Foreskin fibroblast (primary cell): ENCODE measurements at places on chromosomes 3 and 15.
A peak's percentile ranks its signal among the peaks of the same experiment; 100 is the strongest.

- no peak for DNase-seq
These were observed 69.5 kb upstream of the MEF2A start for GRCh38 chr15:99496302-99496629.

DNA sequence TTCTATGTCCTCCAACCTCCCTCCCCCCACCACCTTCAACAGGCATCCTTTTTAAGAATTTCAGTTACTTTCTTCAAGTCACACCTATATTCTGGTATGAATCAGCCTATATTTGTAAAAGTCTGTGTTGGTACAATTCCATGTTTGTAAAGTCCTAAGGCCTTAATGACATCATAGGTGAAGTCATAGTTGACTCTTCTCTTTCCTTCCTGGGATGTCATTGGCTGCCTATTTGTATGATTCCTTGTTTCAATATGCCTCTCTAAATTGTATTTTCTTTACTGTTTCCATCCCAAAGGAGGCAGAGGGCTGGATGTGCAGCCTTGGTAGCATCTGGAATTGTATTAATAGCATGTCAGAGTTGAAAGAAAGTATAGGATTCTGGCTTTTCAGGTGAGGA, 56.5 kb downstream of the ADAMTSL3 start:
- DNase-seq = no peak

GRCh38 chr3:124636863-124637296, 93.4 kb upstream of the UMPS start:
- no peak for DNase-seq

GRCh38 chr3:123546133-123546755, 38.6 kb downstream of the HACD2 start:
- DNase-seq = peak; percentile 55

DNA sequence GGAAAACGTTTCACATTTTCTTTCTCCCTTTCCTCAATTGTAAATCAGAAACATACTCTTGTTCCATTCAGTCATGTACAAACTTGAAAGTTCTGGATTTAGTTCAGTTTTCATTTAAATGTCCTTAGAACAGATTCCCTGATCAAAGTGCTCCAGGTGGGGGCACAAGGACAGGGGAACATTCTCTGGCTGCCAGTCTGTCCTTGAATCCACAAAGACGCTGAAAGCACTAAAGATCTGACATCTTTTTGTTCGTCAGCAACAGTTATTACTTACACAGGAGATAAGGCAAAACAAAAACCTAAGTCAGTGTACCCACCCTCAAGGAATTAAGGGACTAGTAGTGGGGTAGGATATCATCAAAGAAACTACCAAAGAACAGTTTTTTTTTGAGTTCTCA, 139.2 kb downstream of the GHSR start:
- DNase-seq = no peak

GRCh38 chr3:98914210-98915080, 12.9 kb upstream of the DCBLD2 start:
- DNase-seq = peak; percentile 65

- peak; percentile 78 for DNase-seq
These were observed 17.3 kb downstream of the MRPS11 start for GRCh38 chr15:88484682-88485331.

DNA sequence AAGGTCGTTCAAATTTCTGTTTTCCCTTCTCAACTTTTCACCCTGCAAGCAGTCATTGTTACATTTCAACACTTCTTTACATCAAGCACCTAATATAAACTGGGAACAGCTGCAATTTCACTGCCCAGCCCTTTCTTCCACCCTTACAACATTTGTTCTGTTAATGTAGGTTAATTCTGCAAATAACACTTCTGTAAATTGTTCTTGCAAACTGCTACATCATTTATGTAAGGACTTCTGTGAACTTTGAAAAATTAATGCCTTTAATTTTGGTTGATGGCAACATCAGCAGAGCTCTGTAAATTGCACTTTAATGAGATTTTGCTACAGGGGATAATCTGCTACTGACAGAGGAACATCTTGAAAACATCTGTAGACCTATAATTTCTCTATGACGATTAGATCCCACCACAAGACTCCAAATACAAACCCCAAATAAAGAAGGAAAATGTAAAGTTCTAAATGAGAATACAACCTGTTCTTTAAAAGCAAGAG, 93.5 kb downstream of the ZIC4 start:
- DNase-seq = no peak

DNA sequence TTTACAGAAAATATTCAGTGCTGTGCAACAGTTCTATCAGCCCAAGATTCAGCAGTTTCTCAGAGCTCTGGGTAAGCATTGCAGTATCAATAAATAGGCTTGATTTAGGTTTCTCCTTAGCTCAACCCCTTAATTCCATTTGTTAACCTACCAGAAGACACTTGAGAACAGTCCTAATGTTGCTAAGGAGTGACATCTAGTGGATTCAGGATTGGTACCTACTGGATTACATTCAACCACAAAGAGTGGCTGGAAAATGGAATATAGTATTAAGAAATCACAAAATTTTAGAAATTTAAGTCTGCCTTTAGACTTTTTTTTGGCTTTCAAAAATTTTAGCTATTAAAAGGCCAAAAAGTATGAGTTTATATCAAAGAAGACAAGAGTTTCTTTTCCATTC, 34.7 kb downstream of the POLG start:
- DNase-seq = peak; percentile 69

- no peak for DNase-seq
These were observed 14.0 kb upstream of the LRTM1 start for GRCh38 chr3:54941690-54942362.

DNA sequence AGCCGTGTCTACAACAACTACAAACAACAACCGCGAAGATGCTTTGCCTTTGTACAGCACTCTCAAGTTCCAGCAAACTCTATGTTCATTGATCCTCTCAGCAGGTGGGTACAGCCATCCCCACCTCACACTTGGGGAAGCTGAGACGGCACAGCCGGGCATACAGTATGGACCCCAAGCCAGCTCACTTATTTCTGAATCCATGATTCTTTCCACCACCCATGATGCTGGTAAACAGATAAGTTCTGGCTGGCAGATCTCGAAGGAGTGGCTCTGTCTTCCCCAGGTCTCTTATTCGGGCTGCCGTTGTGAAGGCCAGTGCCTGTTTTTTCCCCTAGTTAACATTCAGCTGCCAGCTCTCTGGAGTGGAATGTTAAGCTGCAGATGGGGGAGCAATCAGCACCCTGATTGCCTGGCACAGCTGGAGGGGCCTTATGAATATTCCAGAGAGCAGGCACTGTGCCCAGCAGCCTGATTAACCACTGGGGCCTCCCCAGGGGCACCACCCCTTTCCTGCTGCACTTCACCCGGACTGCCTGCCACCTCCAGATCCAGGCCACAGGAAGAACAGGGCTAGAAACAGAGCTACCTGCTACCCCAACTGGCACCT, 73.2 kb downstream of the CORO2B start:
- DNase-seq = no peak

DNA sequence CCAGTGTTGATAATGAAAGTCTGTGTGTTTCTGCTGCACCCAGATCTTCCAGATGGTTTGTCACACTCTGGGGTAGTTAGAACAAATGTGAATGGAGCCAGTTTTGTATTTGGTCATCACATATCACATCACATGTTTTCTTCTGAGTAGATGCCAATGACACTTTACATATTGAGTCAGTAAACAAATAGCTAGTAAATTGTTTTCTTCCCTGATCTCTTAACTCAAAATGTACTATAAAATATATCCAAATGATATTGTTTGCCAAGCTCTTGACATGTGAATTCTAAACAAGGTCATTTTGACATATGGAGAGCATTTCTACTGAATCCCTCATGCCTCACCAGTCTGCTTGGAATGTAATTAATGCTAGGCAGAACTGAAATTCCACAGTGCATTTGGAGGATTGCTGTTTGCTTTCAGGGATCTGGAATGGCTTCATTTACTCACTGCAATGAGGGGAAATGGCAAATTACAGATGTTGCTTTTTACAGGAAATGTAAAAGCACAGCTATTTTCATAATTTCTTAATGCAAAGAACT, 45.0 kb downstream of the PDHB start:
- DNase-seq = peak; percentile 84

GRCh38 chr3:184096811-184097383, at the start of gene HTR3E:
Gene HTR3E, plus strand, starts transcription at chr3:184097064. Its CDS starts 466 bp downstream, at chr3:184097530.
- DNase-seq = peak; percentile 15

DNA sequence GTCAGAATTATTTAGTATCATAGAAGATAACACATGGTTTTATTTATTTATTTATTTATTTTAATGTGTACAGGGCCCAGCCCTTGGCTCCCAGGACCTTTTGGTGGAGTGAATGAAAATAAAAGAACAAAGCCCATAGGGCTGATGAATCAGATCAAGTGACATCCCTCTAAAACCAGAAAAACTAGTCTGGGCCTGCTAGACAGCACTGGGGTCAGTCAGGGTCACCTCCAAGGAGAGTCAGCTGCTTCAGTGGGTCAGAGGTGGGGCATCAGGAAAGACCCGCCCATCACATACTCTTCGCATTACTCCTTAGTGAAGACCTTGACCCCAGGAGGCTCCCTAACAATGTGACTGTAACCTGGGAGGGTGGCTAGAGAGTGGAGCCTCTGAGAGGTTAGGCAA, 12.8 kb downstream of the PPCDC start:
- DNase-seq = peak; percentile 66

- no peak for DNase-seq
These were observed 92.2 kb downstream of the APBA2 start for GRCh38 chr15:28978011-28978378.

GRCh38 chr15:57384816-57385215, 8.5 kb downstream of the CGNL1 start:
- peak; percentile 39 for DNase-seq

GRCh38 chr15:31498756-31499155, 172.1 kb downstream of the KLF13 start:
- no peak for DNase-seq

DNA sequence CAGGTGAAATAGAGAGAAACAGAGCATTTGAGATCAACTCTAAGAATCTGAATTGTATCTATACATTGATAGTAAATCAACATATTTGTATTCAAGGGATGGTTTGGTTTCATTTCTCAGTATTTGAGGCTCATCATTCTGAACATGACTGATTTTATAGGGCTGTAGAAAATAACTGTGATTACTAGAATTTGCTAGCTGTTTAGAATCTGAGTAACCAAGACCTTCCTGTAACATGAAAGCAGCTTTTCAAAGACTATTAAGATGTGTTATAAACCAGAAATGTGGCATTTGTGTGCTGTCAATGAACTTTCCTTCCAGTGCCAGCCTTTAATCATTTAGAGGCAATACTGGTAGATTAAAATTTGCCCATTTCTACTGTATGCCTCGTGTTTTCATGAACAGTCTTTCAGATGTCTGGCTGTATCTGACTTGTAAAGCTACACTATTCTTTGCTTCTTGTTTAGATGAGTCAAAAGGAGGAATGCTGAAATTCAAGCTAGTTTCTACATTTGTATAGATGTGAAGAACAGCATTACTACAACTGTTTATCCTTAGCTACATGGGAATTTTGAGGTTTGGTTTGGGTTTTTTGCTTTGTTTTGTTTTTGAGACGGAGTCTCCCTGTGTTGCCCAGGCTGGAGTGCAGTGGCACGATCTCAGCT, 137.3 kb upstream of the BHLHE40 start:
- DNase-seq = no peak

DNA sequence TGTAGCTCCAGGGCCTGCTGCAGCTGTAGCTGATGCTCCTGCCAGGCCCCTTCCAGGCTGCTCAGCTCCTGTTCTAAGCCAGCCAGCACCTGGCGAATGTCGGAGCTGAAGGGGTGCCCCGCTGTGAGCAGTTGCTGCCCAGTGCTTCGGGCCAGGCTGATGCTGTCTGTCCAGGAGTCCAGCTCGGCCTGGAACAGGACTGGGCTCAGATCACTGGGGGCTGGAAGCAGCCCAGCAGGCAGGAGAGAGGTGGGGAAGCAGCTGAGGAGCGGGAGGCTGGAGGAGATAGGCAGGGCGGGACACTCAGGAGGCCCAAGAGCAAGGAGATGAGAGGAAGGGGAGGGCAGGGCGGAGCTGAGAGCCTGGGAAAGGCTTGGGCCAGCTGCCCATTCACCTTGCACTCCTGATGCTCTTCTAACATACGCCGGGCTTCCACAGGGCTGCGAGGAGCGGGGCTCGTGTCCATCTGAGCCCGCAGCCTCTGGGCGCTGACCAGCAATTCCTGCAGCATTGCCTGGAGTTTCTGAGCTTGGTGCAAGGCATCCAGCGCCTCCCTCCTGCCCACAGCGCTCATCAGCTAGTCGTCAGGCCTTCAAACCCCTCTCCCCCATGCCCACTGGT, 23.2 kb downstream of the PLA2G4B start:
- no peak for DNase-seq

DNA sequence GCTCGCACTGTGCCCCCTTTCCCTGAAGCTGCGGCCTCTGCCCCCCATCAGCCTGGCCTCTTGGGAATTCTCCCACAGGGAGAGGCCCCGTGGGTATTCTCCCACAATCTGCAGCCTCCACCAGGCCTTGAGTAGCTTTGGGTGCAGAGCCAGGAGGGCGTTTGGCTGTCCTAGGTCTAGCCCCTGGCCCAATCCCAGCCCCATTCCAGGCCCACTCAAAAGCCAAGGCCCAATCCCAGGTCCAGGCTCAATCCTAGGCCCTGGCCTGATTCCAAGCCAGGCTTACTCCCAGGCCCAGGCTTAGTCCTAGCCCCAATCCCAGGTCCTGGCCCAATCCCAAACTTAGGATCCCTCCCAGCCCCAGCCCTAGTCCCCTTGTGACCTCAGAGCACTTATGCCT, 59.8 kb downstream of the CHCHD4 start:
- no peak for DNase-seq

GRCh38 chr3:120477781-120478180, 27.0 kb upstream of the FSTL1 start:
- no peak for DNase-seq

- no peak for DNase-seq
These were observed 789.8 kb downstream of the TUSC7 start for GRCh38 chr3:117499189-117499870.

GRCh38 chr3:31288224-31288623, 244.5 kb upstream of the STT3B start:
- DNase-seq = no peak

DNA sequence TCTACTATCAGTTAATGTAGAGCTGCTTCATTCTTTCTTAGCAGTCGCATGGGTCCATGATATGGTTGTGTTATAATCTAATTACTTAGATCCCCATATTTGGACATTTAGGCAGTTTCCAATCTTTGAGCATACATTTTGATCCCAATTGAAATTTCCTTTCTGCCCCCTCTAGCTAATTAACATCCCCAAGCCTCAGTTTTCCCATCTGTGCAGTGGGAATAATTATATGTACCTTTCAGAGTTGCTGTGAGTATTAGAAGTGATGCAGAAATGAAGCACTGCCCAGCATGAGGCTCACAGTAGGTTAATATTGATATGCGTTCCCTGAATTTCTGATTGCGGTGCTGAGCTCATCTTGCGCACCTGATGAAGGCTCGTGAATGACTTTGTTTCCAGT, 21.8 kb downstream of the SPSB4 start:
- DNase-seq = no peak

- DNase-seq = peak; percentile 25
These were observed 32.5 kb upstream of the ZNF445 start for GRCh38 chr3:44510000-44510368.

- DNase-seq = no peak
These were observed 11.4 kb downstream of the TRAK1 start for GRCh38 chr3:42102571-42102970.

- DNase-seq = no peak
These were observed 333.7 kb upstream of the CNTN6 start for GRCh38 chr3:759106-759505.
